CD4-positive, alpha-beta T cell treated with Interferon alpha-2 for 1 hour (primary cell): ENCODE measurements at places on chromosomes 5 and 9.

GRCh38 chr9:75539523-75539922 lies 350.9 kb upstream of the PCSK5 start:
- no peak for DNase-seq

DNA sequence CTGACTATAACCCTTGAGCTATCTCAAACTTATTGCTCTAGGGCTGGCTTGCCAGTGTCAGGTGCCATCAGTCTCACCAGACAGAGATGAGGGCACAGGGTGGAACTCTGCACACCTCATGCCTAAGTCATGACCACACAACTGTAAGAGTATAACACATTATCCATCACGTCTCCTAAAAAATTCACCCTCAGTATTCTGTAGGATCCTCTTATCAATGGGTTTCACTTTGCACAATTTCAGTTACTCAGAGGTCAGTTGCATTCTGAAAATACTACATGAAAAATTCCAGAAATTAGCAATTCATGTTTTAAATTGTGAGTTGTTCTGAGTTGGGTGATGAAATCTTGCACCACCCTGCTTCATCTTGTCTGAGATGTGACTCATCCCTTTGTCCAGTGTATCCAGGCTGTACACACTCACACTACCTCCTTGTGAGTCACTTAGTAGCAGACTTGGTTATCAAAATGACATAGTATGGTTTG lies 690.9 kb upstream of the CDH18 start:
- DNase-seq = no peak

DNA sequence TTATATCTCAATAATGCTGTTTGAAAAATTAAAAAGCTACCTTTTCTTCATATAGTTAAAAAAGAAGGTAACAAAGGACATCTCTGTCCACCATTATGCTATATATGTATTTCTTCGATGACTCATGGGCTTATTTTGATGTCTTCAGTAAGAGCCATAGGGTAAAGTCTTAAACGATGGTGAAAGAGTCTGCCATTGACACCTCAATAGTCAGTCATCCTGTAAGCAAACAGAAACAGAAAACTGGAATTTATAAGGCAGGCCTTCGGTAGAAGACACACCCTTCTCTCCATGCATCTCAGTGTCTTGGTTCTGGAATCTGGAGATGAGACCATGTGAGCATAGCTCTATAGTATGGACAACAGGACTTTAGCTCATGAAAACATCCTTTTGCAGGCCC lies 87.0 kb upstream of the ZNF462 start:
- no peak for DNase-seq

- DNase-seq = no peak
Observed at GRCh38 chr9:91282292-91282691, 79.4 kb downstream of the AUH start.

- no peak for DNase-seq
Observed at GRCh38 chr9:68932458-68932857, 81.5 kb downstream of the PRKACG start.

GRCh38 chr5:113163328-113163727 lies 186.7 kb downstream of the DCP2 start:
- DNase-seq = no peak
